CD4-positive, alpha-beta T cell (primary cell): ENCODE measurements at places on chromosomes 2 and 18.

DNA sequence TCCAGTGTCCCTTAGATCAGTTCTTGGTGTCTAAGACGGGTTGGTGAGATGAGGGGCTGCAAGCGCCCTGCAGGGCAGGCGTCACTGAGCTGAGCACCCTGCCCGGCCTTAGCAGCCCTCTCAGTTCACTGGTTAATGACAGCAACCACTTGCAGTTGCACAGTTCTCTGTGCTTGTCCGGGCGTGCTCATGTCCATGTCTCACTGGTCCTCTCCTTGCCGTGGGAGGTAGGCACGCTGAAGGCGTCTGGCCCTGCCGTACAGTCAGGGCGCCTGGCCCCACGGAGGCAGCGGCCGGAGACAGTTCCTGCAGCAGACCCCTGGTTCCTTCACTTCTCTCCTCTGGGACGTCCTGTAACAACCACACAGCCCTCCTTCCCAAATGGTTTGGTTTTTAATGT is 75.3 kb downstream of the ARHGEF4 start:
- DNase-seq: no peak

DNA sequence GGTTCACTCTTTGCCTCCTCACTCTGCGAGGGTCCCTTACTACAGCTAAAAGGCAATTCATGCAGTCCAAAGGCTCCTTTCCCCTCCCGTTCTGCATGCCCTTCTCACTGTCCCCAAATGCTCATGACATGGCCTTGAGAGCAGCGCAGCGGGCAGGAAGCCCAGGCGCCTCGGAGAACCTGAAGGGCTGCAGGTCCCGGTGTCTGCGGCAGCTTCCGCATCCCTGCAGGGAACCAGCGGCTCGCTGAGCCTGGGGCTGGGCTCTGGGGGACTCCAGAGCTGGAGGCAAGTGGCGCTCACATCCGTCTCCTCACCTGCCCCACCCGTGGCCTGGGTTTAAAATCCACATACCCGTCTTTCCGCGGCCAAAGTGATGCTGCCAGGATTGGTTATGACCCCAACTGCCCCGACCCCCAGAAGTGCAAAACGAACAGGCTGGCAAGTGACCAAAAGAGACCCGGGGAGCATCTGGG is 462 bp upstream of the CIDEA start:
- no peak for DNase-seq

GRCh38 chr18:25229081-25229480 is 122.9 kb downstream of the ZNF521 start:
- DNase-seq: no peak

DNA sequence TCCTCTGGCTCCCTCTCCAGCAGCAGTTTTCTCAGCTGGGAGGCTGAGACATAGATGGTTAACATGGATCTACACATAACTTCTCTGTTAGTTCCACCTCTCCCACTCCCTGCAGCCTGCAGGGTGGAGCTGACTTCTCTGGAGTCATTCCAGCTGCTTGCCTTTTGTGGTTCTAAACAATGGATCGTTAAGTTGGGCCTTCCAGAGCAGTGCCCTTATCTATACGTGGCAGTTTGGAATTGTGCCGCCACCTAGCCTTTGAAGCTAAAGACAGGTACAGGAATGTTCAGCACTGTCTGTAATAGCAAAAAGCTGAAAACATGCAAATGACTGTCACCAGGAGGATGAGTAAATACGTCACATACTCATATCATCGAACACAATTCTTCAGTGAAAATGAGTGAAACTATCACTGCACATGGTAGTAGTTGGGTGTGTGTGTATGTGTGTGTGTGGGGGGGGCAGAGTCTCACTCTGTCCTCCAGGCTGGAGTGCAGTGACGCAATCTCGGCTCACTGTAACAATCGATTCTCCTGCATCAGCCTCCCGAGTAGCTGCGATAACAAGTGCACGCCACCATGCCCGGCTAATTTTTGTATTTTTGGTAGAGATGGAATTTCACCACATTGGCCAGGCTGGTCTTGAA is 50.3 kb downstream of the SH2D6 start:
- no peak for DNase-seq

DNA sequence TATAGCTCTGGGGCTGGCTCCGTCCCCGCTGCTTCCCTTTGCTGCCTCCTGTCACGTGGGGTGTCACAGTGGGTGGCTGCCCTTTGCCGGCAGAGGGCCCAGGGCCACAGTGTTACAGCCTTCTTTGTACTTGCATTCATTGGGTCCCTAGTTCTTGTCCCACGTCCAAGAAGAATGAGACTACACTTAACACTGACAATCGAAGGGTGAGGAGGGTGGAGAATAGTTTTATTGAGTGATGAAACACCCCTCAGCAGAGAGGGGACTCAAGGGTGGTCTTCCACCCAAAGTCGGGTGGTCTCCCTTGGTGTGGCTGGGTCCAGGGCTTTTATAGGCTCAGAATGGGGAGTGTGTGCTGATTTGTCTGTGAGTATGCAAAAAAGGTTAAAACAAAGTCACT is 1.9 kb downstream of the ATG4B start:
- DNase-seq: no peak
